ENCODE measurements at places on chromosomes 7 and 10.
A peak's percentile ranks its signal among the peaks of the same experiment; 100 is the strongest.

- no peak for DNase-seq
Measured at GRCh38 chr10:47063858-47064257, 152.6 kb downstream of the PTPN20 start.

- no peak for DNase-seq
Measured at GRCh38 chr7:20791538-20792434, 5.1 kb upstream of the SP8 start.

GRCh38 chr10:131895116-131895515 lies 5.7 kb upstream of the PPP2R2D start:
- no peak for DNase-seq

- DNase-seq: peak; percentile 20
Measured at GRCh38 chr10:113292086-113292485, 260.8 kb upstream of the HABP2 start.

GRCh38 chr7:121860953-121861352 lies 12.0 kb upstream of the PTPRZ1 start:
- no peak for DNase-seq

DNA sequence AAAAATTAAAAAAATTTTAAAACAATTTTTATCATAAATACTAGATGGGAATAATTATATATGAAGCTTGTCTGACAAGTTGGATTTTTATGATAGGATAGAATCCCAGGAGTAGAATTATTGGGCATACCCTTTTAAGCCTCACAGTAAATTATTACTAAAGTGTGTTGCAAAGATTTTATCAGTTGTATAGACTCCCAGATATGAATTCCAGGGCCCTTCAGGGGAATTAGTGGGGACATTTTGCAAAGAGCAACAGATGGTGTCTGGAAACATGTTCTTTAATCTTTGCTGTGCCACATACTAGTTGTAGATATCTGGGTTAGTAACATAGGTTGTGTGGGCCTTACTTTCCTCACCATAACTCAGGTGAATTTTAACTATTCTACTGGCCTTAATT lies 28.7 kb downstream of the ZEB1 start:
- DNase-seq: no peak

- DNase-seq: no peak
Measured at GRCh38 chr10:18202680-18203460, 62.6 kb downstream of the CACNB2 start.

DNA sequence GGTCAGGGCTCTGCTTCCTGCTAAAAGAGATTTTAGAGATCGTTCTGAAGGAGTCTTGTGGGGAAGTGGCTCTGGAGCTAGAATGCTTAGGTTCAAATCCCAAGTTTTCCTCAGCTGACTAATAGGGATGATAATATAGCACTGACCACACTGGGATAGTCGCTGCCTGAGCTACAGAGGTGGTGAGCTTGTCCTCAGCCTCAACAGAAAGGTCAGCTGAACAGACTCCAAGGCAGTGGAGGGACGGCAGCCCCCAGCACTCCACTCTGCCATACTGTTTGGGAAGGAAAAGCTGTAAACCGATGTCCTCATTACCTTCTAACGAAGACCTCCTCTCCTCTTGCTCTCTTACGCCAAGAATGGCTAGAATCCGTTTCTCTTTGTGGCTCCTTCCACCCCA lies 36.2 kb downstream of the KAT6B start:
- no peak for DNase-seq

- peak; percentile 81 for DNase-seq
Measured at GRCh38 chr7:50679218-50680007, 103.3 kb downstream of the GRB10 start.

DNA sequence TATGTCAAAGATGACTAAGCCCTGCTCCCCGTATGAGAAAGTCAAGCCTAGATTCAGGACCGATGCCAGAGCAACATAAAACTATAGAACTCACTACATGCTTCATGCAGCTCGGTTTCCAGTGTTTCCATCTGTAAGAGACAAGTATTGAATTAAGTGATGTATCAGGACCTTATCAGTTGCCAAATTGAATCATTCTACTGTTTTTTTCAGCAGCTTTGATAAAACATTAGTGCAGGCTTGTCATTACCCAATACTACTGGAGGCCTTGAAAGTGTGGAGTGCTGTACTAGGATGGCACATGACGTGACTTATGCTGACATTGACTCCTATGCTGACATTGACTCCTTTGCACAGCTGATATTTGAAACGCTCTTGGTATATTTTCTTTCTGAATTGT lies 10.8 kb upstream of the NRP1 start:
- no peak for DNase-seq

GRCh38 chr10:29578457-29578856 lies 56.3 kb downstream of the SVIL start:
- DNase-seq: no peak

- no peak for DNase-seq
Measured at GRCh38 chr7:22812353-22812752, 10.3 kb downstream of the TOMM7 start.

GRCh38 chr7:30255064-30255769 lies 29.2 kb upstream of the ZNRF2 start:
- DNase-seq: no peak

DNA sequence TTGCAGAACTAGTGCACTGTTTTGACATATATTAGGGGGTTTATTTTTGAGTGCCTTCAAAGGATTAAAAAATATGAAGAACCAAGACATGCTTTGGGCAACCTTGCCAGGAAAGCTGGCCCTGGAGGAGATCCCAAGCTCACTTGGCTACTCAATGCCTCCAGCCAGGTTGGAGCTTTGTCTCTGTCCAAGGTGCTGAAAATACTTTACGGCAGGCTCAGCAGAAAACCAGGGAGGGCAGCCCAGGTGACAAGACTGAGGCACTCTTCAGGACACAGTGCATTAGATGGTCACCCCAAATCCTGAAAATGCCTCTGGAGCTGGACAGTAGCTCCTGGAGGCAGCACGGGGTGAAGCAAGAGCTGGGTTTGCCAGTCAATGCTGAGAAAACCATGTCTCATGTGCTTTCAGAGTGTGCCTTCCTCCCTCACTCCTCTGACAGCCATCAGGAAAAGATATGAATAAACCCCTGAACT lies 5.8 kb upstream of the KCNH2 start:
- peak; percentile 71 for DNase-seq

DNA sequence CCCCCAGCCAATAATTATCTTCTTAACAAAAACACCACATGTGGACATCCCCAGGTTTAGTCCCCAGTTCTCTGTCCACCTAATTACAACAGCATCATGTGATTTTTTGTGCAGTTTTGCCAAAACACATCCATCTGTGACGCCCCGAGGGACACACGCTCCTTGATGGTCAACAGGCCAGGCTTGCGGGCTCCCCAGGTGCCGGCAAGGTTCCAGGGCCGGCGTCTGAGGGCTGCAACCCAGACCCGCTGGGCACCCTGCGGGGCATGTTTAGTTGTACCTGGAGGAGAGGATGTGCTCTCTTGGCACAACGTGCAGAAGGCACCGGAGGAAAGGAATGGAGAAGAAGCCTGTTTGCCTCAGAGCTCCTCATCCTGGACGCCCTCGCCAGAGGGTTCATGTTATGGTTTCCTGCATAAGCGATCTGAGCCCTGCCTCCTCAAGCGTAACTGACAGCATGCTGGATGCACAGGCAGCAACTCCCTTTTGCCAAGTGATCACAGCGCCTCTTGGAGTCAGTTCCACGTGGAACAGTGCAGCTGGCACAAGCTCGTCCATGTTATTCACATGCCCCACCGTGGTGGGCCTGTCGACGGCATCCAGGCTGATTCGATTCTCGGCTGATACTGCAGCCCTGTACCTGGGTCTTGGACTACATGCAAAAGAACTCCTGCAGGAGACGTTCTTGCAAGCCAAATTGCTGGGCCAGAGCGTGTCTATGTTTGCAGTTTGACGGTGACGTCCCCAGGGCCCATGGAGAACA lies 41.6 kb downstream of the JAKMIP3 start:
- no peak for DNase-seq

GRCh38 chr7:26147030-26147429 lies 5.0 kb upstream of the NFE2L3 start:
- DNase-seq: no peak

DNA sequence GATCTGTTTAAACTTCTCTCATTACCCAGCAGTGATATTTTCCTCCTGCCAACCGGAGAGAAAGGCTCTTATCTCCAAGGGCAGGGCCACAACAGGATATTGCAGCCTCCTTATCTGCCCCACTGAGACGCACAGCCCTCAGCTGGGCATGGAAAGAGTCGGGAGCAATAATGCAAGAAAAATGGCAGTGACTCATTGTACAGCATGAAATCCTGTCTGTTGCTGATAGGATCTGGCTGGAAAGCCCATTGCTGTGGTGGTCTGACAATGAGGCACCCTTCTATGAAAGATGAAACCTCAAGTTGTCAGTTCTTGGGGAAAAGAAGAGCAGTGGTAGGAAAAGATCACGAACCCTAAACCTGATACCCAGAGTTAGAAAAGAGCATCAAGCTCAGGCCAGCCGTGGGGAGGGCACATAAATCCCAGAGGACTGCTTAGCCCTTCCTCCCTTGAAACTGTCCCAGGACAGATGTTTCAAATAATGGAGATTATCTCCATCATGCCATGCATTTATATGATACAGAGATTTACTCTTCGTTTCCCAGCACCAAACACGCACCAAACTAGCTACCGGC lies 47.0 kb upstream of the FIGNL1 start:
- peak; percentile 98 for DNase-seq

DNA sequence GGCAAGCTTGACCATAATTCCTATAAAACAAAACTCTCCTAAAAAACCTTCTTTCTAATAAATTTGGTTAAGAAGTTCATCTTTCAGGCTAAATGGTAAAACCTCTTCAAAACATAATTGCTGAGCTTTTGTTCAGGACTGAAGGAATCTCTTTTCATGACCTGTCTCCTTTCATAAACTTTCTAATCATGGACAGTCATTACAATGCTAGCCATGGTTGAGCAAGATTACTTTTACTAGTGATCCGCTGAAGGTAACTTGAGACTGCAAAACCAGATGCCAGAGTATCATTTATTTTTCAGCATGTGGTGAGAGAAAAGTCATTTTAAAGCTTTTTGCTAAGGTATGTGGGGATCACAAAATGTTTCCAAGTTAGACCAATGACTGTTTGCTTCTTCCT lies 186.4 kb upstream of the RHOBTB1 start:
- no peak for DNase-seq

- DNase-seq: no peak
Measured at GRCh38 chr7:27569106-27569505, 93.6 kb downstream of the HIBADH start.

- DNase-seq: no peak
Measured at GRCh38 chr7:3767917-3768777, 467.1 kb downstream of the SDK1 start.

- no peak for DNase-seq
Measured at GRCh38 chr10:23433701-23434100, 5.2 kb upstream of the OTUD1 start.

- DNase-seq: no peak
Measured at GRCh38 chr10:66244953-66245352, 680.9 kb upstream of the LRRTM3 start.

GRCh38 chr10:110326351-110327032 lies 21.8 kb upstream of the SMNDC1 start:
- DNase-seq: no peak

DNA sequence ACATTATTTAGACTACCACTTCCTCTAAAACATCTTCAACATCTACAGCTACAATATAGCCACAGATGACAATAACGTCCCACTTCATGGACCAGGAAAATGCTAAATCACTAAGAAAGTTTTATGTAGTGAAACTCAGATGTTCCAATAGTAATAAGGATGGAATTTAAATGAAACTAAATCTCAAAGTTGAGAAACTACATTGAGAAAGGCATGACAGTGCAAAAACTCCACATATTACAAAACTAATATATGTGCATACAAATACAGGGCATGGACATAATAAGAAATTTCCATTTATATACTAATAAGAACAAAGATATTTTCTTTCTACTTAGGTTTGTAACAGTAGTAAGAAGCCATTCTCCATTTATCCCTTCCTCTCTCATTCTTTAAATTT lies 31.1 kb downstream of the POT1 start:
- no peak for DNase-seq

GRCh38 chr7:151833691-151834090 lies 43.2 kb downstream of the PRKAG2 start:
- peak; percentile 18 for DNase-seq

DNA sequence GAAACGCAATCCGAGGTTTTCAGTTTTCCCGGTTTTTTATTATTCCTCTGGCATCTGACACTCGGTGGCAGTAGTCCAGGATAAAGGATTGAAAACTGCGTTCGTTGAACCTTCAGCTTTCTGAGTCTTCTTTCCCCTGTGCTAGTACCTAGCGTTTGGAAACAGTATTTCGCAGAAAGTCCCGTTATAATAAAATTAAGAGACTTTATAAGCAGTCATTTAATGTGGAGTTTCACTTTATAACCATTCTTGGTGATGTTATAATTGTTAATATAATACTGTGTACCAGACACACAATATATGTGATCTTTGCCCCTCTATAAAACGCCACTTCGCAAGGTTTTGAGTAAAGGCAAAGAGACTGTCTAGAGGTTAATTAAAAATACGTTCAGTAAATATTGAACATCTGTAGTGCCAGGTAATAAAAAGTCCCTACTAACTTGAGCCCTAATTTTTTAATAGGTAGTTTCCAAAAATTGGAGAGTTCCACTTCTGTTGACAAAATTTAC lies 874 bp downstream of the CISD1 start:
- DNase-seq: peak; percentile 25

GRCh38 chr10:132272231-132272971 lies 35.3 kb downstream of the STK32C start:
- no peak for DNase-seq

- peak; percentile 59 for DNase-seq
Measured at GRCh38 chr7:106774768-106775551, 90.1 kb upstream of the PIK3CG start.

- no peak for DNase-seq
Measured at GRCh38 chr10:15570738-15571339, 148.9 kb downstream of the ITGA8 start.

- no peak for DNase-seq
Measured at GRCh38 chr10:95987685-95988426, 55.5 kb upstream of the CCNJ start.

GRCh38 chr7:46767071-46767470 lies 814.8 kb downstream of the TNS3 start:
- DNase-seq: no peak

All from hematopoietic multipotent progenitor cell treated with erythropoietin and hydrocortisone succinate and interleukin-3 and kit ligand, for 4 days (in vitro differentiated cells).